ENCODE measurements at places on chromosomes 3 and 15.
A peak's percentile ranks its signal among the peaks of the same experiment; 100 is the strongest.

DNA sequence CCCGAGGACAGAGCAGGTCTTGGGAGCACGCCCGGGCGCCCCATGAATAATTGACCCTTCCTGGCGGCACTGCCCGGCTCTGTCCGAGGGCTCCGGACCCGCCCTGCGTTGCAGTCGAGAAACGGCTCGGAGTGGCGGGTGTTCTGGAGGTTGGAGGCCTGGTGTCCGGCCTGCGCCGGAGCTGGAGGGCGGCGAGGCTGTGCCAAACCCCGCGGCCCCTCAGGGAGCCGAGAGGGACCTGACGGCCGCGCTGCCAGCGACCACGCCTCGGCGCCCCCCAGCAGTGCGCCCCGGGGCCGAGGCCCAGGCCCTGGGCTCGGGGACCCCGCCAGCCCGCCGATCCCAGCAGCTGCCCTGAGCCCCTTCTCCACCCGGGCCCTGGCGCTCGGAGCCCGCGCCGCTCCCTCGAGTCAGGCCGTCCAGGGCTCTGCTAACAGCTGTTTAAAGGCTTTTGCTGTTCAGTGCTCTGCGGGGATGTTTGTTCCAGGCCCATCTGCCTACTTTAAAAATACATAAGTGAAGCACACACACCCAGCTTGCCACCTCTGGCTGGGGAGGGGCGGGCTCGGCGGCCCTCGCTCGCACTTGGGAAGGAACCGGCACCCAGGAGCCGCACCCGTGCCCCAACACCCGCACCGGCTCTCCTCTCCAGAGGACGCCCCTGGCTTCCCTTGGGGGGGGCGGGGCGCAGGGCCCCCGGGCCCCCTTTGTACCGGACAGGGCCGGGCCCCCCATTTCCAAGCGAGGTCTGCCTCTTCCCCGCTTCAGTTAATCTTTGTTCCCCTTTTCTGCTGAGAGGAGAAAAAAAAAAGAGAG lies 730 bp upstream of the ZNF710 start:
- DNase-seq = no peak

- no peak for DNase-seq
Observed at GRCh38 chr3:152302521-152303021, 33.8 kb downstream of the MBNL1 start.

DNA sequence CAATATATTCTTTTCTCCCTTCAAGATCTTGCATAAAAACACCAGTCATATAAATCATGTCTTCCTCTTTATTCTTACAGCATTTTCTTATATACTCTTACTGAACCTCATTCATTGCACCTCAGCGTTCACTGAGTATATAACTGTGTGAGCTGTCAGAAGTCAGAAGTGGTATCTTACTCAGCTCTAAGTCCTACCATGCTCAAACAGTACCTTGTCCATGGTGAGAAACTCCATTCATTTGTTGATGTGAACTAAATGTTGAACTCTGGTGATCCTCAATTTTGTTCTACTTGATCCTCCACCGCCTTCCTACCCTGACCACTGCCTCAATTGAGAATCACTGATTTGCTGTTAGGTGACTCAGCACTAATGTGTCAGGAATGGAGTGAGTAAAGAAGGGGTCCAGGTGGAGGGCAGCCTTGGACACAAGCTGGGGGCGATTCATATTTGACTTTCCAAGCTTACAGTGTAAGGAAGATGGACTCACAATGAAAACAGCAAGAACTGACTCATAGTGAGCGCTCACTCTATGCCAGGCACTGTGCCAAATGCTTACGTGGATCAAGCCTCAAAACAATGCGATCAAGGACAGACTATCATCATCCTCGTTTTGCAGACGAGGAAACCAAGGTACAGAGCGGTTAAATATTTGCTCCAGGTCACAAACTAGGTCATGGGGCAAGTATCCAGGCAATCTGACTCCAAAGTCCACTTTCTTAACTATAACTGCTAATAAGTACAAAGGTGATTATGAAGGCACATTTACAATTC lies 13.5 kb upstream of the ZFYVE19 start:
- no peak for DNase-seq

DNA sequence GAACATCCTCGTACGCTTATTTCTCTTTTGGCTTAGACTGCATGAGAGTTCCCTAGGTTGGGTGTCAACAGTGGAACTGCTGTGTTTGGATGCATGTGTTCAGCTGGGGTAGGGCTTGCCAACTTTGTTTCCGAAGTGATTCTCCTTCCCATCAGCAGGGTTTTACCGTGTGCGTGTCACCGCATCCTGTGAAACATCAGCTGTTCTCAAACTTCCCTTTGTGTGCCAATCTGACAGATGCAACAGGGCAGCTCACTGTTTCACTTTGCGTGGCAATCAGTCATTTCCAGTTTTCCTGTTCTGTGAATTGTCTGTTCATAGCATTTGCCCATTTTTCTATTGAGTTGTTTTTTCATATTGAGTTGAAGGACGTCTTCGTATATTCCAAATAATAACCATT lies 218.8 kb downstream of the VPS13C start:
- no peak for DNase-seq

GRCh38 chr15:74960995-74961588 lies 4.5 kb upstream of the RPP25 start:
- no peak for DNase-seq

GRCh38 chr3:37418357-37418756 lies 244.0 kb upstream of the LRRFIP2 start:
- DNase-seq = no peak

DNA sequence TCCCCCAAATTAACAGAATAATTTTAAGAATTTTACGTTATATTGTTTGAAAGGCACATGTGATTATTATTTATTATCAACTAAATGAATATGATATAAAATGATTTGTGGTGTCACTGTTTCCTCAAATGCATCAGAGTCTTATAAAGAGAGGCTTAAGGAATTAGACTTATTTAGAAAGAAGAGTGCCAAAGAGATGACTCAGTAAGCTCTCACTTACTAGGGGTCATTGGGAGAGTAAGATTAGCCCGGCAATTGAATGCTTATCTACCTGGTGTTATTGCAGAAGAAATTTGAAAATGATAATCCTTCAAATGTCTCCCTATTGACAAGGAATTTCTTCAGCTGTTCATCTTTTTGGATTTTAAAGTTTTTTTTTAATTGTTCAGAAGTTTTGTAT lies 408.7 kb downstream of the OXSM start:
- DNase-seq = no peak

- no peak for DNase-seq
Observed at GRCh38 chr3:43505351-43505750, 116.5 kb downstream of the ANO10 start.

DNA sequence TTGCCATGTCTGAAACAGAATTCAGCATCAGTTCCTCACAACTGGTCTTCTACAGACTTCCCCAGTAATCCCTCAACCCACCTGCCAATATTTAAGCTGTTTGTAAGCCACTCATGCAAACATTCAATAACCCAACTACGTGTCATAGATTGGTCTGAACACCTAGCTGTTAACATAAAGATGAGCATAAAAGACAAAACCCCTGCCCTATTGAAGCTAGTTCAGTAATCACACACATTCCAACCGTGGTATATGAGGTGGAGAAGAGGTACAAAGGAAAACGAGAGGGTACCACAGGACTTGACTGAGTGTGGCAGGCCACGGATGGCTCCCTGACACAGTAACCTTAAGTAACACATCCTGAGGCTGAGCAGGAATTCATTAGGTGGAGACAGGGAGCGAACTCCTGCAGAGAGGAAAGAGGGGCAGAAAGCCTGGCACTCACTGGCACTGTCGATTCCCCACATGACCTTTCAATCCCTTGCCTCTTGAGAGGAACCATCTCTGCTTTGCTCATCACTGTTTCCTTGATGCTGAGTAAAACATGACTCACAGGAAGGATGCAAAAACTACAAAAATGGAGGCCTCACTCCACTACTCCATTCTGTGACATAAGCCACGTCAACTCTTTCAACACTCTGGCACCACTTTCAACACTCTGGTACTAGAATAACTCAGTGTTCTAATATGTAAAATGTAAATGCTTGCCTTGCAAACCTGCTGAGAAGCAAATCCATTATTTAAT lies 31.3 kb downstream of the RPN1 start:
- DNase-seq = peak; percentile 36

DNA sequence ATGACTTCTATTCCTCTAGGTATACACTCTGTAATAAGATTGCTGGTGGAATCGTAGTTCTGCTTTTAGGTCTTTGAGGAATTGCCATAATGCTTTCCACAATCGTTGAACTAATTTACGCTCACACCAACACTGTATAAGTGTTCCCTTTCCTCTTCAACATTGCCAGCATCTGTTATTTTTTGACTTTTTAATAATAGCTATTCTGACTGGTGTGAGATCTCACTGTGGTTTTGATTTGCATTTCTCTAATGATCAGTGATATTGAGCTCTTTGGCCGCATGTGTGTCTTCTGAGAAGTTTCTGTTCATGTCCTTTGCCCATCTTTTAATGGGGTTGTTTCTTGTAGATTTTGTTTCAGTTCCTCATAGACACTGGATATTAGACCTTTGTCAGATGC lies 12.8 kb downstream of the NXPE3 start:
- no peak for DNase-seq

GRCh38 chr3:128274837-128275236 lies 121.6 kb downstream of the EEFSEC start:
- no peak for DNase-seq

- no peak for DNase-seq
Observed at GRCh38 chr3:172355836-172356235, 92.4 kb downstream of the GHSR start.

- no peak for DNase-seq
Observed at GRCh38 chr3:35908366-35909232, 269.3 kb downstream of the ARPP21 start.

DNA sequence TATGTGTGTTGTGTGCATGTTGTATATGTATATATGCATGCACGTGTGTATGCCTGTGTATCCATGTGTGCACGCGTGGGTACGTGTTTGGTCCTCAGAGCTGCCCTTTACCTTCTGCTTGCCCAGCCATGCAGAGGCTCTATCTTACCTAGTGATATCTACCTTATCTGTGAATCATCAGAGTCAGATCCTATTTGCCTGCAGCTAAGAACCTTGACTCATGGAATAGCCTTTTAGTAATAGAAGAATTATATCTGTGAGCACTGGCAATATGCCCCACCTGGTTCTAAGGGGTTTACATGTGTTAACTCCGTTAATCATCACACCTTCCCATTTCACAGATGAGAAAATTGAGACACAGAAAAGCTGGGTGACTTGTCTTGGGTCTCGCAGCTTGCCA lies 11.0 kb downstream of the PGPEP1L start:
- no peak for DNase-seq

GRCh38 chr3:99249627-99250026 lies 348.1 kb upstream of the DCBLD2 start:
- no peak for DNase-seq

- DNase-seq = no peak
Observed at GRCh38 chr3:119809249-119810017, 27.5 kb downstream of the NR1I2 start.

DNA sequence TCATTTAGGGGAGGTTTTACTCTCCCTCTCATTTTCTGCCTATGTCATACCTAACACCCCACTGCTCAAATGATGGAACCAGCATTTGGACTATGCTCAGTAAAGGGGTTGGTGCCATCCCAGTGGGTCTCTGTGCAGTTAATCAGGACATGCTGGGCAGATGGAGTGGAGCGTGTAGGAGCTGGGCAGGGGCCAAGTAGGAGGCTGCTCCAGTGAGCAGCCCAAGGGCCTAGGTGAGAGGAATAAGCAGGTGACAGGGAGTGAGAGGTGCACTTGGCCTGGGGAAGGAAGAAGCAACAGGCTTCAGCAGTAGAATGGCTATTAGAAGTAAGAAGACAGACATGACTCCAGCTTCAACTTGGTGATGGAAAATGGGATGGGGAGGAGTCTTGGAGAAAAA lies 72.2 kb downstream of the EPHB1 start:
- DNase-seq = no peak

DNA sequence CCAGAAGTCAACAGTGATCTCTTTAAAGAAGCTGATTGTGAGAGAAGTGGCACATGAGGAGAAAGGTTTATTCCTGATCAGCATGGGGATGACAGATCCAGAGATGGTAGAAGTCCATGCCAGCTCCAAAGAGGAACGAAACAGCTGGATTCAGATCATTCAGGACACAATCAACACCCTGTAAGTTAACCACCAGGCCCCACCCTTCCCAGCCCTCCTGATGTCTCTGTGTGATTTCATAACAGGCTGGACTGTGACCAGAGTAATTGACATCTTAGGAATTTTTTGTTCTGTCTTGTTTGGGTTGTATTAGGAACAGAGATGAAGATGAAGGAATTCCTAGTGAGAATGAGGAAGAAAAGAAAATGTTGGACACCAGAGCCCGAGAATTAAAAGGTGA lies 67.7 kb downstream of the KLHL25 start:
- no peak for DNase-seq

DNA sequence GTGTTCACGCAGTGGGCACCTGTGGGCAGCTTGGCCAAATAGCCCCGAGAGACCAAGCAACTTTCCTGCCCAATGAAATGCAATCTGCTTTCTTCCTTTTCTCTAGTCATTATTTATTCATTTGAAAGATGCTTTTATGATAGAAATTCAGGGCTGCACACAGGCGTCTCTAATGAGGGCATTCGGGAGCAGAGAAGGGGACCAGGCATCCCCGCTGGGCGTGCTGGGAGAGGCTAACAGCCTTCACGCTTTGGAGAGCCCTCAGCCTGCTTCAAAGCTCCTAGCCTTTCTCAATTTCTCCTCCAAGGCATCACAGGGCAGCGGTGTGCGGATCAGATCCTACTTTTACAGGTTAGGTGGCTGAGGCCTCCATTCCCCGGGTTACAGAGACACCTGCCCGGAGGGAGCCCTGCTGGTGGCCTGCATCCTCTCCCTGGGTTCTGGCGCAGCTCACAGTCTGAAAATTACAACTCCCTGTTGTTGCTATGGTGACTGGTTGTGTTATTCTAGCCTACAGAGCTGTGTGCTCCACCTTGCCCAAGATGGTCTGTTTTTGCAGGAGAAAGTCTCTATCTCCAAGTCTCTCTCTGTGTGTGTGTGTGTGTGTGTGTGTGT lies 21.8 kb upstream of the KLF13 start:
- no peak for DNase-seq

DNA sequence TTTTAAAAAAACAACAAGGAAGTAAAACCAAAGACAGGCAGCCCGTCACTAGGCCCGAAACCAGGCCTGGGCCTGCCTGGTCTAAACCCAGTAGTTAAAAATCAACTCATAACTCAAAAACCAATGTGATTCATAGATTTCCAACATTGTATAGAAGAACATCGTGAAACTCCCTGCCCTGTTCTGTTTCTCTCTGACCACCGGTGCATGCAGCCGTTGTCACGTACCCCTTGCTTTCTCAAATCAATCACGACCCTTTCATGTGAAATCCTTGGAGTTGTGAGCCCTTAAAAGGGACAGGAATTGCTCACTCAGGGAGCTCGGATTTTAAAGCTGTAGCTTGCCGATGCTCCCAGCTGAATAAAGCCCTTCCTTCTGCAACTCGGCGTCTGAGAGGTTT lies 89.5 kb downstream of the DCLK3 start:
- DNase-seq = no peak

- no peak for DNase-seq
Observed at GRCh38 chr3:9278498-9278897, 29.1 kb upstream of the SRGAP3 start.

Measured in CD4-positive, alpha-beta T cell treated with Interleukin-15 for 1 hour (primary cell).